ENCODE measurements at places on chromosomes 1 and 21. TPM values are rescaled to one million over a fixed set of nuclear protein-coding genes. Genes with fewer than 3 reads are reported as not detected.

Gene KRTAP7-1
- total RNA-seq, result not detected

Gene XPR1
- 41.9 TPM for total RNA-seq

Gene TNNT2
- total RNA-seq, result not detected

DNA sequence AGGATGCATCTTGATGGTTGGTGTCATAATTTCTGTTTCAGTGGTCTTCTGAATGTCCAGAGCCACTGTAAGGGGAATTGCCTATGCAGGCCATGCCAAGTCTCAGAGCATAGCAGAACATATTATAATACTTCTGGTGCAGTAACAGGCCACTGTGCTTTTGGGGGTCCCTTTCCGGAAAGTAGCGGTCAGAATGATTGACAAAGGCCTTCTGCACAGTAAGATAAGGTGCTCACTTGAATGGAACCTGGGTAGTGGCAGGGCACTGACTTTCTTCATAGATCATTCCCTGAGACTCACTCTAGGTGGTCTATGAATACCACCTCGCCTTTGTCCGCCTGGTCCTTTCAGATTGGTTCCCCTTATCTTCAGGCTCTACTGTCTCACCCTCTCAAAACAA is 28.9 kb downstream of the RWDD3 start:
- no peaks in the 10 kb centered on the region for H3K4me1 ChIP-seq
- no peak for DNase-seq
- no peak overlapping the region for H3K27ac ChIP-seq
- no peak overlapping the region for H3K4me3 ChIP-seq
- peaks cover 3% of the 10 kb centered on the region for H3K27me3 ChIP-seq
- H3K36me3 ChIP-seq, result no peaks in the 10 kb centered on the region

GRCh38 chr1:119647228-119647733 is 785 bp downstream of the ZNF697 start:
- H3K4me3 ChIP-seq, result peak overlapping the region; percentile 98
- peaks cover 4% of the 10 kb centered on the region for H3K36me3 ChIP-seq
- peaks cover 72% of the 10 kb centered on the region for H3K4me1 ChIP-seq

DNA sequence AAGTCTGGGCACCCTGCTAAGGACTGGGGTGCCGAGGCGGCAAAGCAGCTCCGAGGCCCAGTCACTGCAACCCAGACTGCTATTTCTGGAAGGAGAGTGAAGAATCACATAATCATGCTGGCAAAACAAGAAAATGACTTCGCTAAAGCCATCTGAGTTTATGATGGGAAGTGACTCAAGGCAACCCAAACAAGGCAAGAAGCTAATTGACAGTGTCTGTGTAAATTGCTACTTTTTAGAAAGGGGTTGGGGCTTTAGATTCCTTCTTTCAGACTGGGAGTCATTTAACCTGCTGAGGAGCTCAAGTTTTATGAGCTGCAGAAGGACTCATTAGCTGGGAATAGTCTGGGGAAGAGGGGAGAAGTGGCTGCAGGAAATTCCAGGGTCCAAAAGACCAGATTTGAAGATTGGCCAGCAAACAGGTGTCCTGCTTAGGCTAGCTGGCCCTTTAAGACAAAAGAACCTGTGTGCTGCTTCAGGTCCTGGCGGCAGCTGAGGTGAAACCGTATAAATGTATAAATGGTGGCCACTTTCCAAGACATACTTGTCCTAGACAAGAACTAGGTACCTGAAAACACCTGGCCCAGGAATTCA is 28.1 kb downstream of the TSHB start:
- H3K4me3 ChIP-seq, result no peak overlapping the region
- no peak for DNase-seq
- peaks cover 8% of the 10 kb centered on the region for H3K4me1 ChIP-seq
- no peak overlapping the region for H3K27ac ChIP-seq
- H3K36me3 ChIP-seq, result no peaks in the 10 kb centered on the region

DNA sequence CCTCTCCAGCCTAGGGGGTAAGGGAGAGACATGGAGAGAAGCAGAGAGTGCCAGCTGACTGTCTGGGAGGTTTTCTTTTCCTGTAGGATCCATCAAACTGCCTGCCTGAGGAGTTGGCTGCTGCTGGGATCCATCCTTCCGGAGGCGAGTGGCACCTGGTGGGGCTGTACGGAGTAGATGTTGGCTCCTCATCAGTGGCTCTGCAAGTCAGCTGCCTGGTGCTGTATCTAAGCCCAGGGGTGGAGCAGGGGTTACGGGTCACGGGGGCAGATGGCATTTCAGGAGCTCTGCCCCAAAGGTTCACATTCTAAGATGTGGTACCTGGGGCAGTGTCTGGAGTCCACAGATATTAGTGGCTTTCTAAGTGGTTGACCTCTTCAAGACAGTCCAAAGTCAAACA is 128.0 kb downstream of the ACTL8 start:
- H3K27me3 ChIP-seq, result peaks cover 3% of the 10 kb centered on the region
- DNase-seq, result no peak
- peaks cover 4% of the 10 kb centered on the region for H3K36me3 ChIP-seq
- no peak overlapping the region for H3K27ac ChIP-seq
- peaks cover 22% of the 10 kb centered on the region for H3K4me1 ChIP-seq

- no peak for DNase-seq
- H3K4me1 ChIP-seq, result peaks cover 13% of the 10 kb centered on the region
- H3K27ac ChIP-seq, result no peak overlapping the region
- no peaks in the 10 kb centered on the region for H3K36me3 ChIP-seq
- H3K27me3 ChIP-seq, result peaks cover 10% of the 10 kb centered on the region
Observed at GRCh38 chr1:7886405-7886745, 33.5 kb upstream of the UTS2 start.

All from HFFc6 (cell line).